ENCODE measurements at places on chromosomes 4 and X. TPM values are rescaled to one million over a fixed set of nuclear protein-coding genes. Genes with fewer than 3 reads are reported as not detected.

CXCL6 gene
- total RNA-seq = 37.6 TPM

USP27X gene
- 2.9 TPM for total RNA-seq

MOSPD2 gene
- 19.2 TPM for total RNA-seq

TMEM31 gene
- 0.32 TPM for total RNA-seq

KLKB1 gene
- total RNA-seq = 0.54 TPM

P2RY8 gene
- total RNA-seq = not detected

ZGRF1 gene
- total RNA-seq = 10.1 TPM

SSX4 gene
- not detected for total RNA-seq

CT83 gene
- total RNA-seq = not detected

MAGEC1 gene
- total RNA-seq = not detected

PAGE4 gene
- total RNA-seq = not detected

STPG2 gene
- 0.65 TPM for total RNA-seq

AKAP14 gene
- not detected for total RNA-seq

RAB33A gene
- total RNA-seq = 1.5 TPM

PHKA1 gene
- 5.9 TPM for total RNA-seq

F11 gene
- total RNA-seq = not detected

ZFYVE28 gene
- total RNA-seq = 7.6 TPM

SH3TC1 gene
- 33.8 TPM for total RNA-seq

PDLIM5 gene
- 362 TPM for total RNA-seq

TLR1 gene
- 8.4 TPM for total RNA-seq

Data from articular chondrocyte of knee joint (primary cell).